ENCODE measurements at places on chromosomes 11 and 22.
A peak's percentile ranks its signal among the peaks of the same experiment; 100 is the strongest.

GRCh38 chr22:42379966-42380537 lies 52.2 kb downstream of the NFAM1 start:
- no peak for DNase-seq

DNA sequence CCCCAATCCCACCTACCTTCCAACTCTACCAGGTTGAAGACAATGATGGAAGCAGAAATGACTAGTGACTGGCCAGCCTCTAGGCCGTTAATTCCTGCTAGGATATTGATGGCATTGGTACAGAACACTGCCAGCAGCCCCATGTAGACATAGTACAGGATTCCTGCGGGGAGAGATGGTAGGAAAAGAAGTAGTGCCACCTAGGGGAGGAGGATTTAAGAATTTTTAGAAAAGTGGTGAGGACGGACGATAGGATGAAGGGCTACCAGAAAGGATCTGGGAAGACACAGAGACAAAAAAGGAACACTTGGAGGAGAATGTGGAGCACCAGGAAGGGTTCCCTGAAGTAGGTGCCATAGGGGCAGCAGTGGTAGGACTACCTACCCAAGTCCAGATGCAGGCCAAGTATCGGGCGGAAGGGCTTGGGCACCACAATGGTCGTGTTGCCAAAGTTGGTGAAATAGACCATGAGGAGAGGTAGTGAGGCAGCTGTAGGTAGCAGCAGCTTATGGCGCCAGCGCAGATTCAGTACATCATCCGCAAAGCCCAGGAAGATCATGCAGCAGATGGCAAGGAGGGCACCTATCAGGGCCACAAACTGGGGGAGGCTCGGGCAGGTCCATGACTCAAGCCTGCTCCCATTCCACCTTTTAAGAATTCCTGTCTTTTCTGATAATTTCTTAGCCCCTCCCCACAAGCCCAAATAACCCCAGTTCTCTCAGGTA lies 1.2 kb downstream of the DPAGT1 start:
- DNase-seq: no peak

DNA sequence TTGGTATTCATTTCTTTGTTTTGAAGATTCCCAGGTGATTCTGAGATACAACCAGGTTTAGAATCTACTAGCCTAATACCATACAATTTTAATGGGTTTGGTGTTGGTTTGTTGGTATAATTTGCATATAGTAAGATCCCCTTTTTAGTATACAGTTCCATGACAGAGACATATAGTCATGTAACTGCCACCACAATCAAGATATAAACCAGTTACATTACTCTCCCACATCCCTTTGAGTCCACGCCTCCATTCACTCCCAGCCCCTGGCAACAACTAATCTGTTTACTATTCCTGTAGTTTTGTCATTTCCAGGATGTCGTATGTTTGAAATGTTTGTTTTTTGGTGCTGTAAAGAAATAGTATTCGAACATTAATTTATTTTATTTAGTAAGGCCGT lies 4.3 kb downstream of the ASRGL1 start:
- no peak for DNase-seq

DNA sequence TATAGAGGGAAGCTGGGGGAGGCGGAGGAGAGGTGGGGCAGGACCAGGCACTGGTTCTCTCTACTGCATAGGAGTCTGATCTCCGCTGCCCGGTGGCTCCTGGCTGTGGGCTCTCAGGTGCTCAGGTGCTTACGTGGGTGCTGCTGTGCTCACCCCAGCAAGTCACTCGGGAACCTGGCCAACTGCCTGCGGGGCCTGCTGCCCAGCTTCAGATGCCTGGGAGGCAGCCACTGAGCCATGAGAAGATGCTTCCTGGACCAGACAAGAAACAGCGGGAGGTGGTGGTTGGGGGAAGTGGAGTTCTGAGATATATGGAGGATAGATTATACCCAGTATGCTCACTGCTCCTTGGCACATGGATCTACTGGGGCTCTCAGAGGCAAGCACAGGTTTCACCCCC lies 1303.4 kb downstream of the TBC1D22A start:
- DNase-seq: no peak

DNA sequence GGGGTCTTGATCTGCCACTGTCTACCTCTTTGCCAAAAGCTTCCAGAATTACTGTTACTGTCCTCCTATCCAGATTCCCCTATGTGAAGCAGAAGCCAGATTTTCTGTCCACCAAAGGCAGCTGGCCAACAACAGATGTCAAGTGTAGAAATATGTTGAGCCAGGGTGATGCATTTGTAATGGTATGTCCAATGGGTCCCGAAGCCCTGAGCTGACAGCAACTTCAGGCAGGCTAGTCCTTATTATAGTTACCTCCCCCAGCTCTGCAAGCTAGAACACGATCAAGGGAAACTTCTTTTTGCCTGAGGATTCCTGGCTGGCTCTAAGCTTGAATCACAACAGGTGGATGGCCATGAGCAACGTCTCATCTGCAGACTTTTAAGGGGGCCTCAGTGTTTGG lies 10.2 kb downstream of the PAMR1 start:
- no peak for DNase-seq

DNA sequence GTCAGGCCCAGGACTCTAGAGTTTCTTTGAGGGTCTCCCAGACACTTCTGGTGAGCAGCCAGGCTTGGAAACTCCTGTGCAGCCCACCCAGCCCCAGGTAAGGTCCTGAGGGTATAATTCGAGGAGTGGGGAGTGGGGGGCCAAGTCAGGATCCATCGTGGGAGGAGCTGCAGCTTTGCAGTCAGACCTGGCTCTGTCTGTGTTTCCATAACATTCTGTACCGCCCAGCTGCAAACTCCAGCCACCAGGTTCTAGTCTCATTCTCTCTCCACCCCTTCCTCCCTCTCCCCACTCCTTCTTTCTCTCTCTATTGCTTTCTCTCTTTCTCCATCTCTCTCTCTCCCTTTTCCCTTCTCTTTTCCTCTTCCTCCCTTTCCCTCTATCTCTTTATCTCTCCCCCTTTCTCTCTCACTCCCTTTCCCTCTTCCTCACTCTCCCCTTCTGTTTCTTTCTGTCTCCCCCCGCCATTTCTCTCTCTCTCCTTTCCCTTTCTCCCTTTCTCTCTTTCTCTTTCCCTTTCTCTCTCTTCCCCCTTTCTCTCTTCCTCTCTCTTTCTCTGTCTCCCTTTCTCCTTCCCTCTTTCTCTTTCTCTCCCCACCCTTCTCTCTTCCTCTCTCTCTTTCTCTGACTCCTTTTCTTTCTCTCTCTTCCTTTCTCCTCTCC lies 127.2 kb downstream of the MN1 start:
- DNase-seq: no peak

GRCh38 chr11:120335908-120336640 lies at the start of gene ARHGEF12:
Gene ARHGEF12 (plus strand): TSS chr11:120336413. CDS start chr11:120337244, 831 bp downstream.
- DNase-seq: peak; percentile 79

DNA sequence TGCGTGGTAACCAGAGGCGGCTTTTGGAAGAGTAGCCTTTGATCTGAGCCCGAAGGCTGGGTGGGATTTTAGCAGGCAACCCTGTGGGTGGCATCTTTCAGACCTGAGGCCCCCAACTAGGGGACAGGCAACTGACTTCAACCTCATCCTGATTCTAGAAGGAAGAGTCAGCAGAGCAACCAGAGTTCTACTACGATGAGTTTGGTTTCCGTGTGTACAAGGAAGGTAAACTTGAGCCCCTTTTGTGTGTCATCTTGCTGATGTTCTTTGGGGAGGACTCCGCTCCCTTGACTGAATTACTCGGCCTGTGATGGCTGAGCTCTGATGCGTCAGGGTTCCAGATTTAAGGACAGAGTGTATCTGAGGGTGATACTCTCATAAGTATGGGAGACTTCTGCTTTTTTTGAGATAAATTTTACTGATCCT lies 31.6 kb downstream of the SGSM3 start:
- DNase-seq: no peak
